Tibial nerve (tissue), 4 donors: ENCODE measurements at places on chromosomes 4 and X. TPM values are rescaled to one million over a fixed set of nuclear protein-coding genes. Genes with fewer than 3 reads are reported as not detected.

The LUZP4 gene
- total RNA-seq = not detected

DNA sequence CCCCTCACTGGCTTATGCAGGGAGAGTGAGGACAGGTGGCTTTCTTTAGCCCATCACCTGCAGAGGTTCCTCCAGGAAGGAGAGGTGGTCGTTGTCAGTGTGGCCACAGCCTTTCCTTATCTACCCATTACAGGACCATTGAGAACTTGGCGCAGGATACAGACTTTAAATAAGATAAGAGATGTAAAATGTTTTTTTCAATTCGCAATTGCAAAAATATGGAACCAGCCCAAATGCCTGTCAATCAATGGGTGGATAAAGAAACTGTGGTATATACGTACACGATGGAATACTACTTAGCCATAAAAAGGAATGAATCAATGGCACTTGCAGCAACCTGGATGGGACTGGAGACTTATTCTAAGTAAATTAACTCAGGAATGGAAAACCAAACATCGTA lies 6.9 kb upstream of the RNF175 start:
- no peak overlapping the region for H3K27ac ChIP-seq
- no peak overlapping the region for H3K4me3 ChIP-seq
- DNase-seq = no peak

DNA sequence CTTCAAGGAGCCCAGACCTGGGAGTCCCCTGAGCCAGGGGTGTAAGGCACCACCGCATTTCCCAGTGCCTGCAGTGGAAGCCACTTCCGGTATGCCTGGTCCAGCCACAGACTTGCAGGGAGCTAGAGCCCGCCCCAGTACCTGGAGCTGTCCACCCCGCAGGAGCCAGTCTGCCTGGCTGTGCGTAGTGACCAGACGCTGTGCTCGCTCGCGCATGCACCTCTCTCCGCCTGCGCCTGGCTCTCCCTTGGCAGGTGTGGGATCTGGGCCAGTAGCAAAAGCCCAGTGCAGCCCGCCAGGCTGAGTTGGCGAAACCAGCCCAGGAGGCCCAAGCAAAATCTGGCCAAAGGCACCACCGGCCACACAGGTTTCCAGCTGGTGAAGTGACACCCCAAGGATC lies 973.7 kb upstream of the AGA start:
- H3K36me3 ChIP-seq = no peaks in the 10 kb centered on the region
- no peak overlapping the region for H3K4me3 ChIP-seq
- H3K27ac ChIP-seq = no peak overlapping the region
- no peaks in the 10 kb centered on the region for H3K4me1 ChIP-seq
- no peak for DNase-seq
- H3K27me3 ChIP-seq = no peaks in the 10 kb centered on the region

DNA sequence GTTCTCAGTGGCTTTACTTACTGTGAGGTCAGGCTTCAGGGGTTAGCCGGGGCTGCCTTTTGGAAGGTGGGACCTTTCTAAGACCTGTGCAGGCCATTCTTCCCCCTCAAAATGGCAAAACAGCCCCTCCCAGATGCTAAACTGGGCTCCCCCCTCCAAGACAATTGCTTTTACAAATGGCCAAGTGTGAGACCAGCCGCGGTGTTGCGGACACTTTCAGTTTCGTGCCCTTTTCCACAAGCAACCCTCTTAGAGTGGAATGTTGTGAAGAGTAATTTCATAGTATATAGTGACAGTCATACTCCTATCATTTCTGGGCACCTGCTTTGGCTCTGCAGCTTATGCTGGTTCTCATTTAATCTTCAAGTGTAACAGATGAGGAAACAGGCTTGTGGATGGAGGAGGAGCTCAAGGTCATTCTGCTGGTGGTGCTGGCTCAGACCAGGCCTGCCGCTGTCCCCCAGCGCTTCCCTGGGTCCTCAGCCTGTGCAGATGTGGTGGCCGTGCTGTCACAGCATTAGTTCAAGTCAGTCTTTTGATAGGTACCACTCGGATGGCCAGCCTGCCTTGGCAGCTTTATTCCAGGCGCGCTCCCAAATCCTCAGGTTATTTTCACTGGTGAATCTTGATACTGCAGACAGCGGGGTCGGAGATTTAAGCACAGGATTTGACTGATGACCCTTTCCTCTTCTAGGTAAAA lies 55.0 kb upstream of the TADA2B start:
- H3K4me3 ChIP-seq = peak overlapping the region; percentile 96
- H3K4me1 ChIP-seq = peaks cover 49% of the 10 kb centered on the region
- no peaks in the 10 kb centered on the region for H3K27me3 ChIP-seq
- DNase-seq = no peak

GRCh38 chr4:185276036-185276435 lies 66.6 kb downstream of the SNX25 start:
- no peaks in the 10 kb centered on the region for H3K4me1 ChIP-seq
- DNase-seq = no peak

The GABRQ gene
- total RNA-seq = 2.3 TPM

DNA sequence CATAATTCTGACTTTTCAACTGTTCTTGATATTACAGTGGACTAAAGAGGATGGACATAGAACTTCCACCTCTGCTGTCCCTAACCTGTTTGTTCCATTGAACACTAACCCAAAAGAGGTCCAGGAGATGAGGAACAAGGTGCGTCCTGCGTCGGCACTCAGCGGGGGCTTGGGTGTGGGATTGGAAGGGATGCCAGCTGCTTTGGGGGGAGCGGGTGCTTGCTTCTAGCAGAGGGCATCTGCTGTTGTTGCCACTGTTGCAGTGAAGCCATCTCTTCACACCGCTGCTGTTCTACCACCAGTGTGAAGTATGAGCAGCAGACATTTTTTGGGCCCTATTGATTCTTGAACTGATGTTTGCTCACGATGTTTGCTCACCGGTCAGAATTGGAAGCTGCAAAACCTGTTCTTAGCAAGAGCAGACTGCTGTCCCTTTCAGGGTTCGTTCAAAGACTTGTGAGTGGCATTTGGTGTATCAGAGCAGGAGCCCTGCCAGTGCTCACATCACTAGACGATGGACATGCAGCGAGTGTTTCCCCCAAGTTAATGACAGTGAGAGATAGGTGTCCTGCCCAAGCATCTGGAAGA lies 55.4 kb downstream of the NOP14 start:
- H3K4me1 ChIP-seq = no peaks in the 10 kb centered on the region
- H3K36me3 ChIP-seq = peaks cover 28% of the 10 kb centered on the region
- no peak for DNase-seq
- H3K27ac ChIP-seq = no peak overlapping the region

DNA sequence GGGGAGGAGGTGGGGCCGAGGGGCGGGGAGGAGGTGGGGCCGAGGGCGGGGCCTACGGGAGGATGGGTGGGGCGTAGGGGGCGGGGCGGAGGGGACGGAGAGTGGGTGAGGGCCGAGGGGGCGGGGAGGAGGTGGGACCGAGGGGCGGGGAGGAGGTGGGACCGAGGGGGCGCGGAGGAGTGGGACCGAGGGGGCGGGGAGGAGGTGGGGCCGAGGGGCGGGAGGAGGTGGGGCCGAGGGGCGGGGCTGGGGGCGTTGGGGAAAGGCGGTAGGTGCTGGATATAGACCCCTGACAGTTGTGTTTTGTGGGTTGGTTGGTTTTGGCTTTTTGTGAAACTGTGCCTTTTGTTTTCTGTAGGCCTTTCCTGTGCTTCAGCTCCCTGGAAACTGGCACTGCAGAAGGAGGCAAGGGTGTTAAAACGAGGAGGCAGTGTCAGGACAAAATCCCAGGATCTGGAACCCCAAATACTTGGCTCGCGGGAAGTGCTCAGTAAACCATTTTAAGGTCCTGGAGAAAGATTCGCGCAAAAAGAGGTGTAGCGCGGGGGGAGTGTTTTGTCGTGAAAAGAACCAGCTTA lies 580 bp upstream of the MMGT1 start:
- DNase-seq = peak; percentile 61
- H3K27me3 ChIP-seq = no peaks in the 10 kb centered on the region
- peak overlapping the region; percentile 29 for H3K4me3 ChIP-seq
